Stimulated activated CD4-positive, alpha-beta T cell treated with anti-CD3 and anti-CD28 coated beads, Interleukin-4, amount 100 ng/mL, for 4 hours (primary cell): ENCODE measurements at places on chromosomes 7 and 10.

GRCh38 chr10:44183667-44184632 lies 200.9 kb downstream of the CXCL12 start:
- no peak for DNase-seq

GRCh38 chr10:95533590-95533989 lies 27.6 kb downstream of the SORBS1 start:
- no peak for DNase-seq

DNA sequence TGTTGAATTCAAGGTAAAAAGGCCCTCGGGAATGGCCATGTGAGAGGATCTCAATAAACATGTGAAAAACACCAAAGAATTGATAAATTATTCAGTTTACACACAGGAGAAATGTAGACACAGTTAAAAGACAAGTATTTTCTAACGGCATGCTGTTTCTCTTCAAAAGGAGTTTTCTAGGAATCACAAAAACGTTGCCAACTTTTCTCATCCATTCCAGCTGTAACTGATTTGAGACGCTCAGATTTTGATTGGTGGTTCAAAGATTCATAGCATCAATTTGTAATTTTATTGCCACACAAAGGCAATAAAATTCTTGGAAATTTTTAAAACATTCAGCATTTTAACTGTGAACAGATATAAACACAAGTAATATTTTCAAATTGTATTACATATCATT lies 384.9 kb upstream of the PFKP start:
- DNase-seq, result no peak

DNA sequence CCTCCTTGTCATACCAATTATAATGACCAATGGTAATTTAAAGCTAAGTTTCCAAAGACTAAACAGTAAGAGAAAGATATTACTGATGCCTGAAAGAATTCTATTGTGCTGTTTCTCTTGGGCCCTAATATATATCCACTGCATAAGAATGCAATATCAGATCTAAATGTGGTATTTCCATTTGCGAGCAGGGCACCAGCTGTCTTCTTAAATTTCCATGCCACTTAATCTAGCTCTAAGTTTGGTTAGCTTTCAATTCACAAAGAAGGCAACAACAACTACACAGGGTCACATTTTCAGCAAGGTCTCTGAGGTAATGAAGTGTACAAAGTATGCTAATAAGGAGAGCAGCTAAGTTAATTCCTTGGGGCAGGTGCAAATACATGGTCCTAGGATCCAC lies 315.7 kb downstream of the GPR37 start:
- no peak for DNase-seq

DNA sequence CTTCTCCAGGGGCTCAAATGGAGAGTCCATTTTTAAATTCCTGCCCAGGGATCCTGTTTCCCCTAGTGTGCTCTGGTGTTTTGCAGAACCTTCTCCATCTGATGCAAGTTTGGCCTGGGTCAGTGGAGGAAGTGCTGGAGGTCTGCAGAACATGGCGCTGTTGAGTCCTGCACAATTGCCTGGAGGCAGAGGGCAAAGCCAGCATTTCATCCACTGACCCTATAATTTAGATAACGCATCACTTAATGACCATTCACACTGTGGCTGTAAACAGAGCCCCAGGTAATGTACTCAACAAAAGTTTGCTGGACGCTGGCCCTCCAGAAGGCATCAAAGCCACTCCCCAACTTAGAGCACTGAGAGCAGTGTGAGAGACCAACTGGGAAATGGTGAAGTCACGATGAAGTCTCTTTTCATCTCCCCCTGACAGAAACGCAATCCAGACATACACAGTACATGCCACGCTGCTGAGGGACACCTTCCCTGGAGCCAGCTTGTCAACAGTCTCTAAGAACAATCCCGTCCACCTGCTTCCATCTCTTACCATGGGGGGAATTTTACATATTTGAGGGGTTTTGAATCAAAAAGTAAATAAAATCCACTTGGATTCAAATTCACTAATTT lies 13.4 kb downstream of the C10orf71 start:
- DNase-seq, result no peak
